ENCODE measurements at places on chromosomes 2 and 18.

- no peak for DNase-seq
These were observed 147.6 kb upstream of the COPS8 start for GRCh38 chr2:236938126-236938525.

GRCh38 chr18:4353853-4354418 lies 101.2 kb downstream of the DLGAP1 start:
- DNase-seq = no peak

- DNase-seq = no peak
These were observed 12.6 kb upstream of the NCK2 start for GRCh38 chr2:105732101-105732500.

- DNase-seq = no peak
These were observed 6.3 kb downstream of the BOK start for GRCh38 chr2:241564596-241565410.

DNA sequence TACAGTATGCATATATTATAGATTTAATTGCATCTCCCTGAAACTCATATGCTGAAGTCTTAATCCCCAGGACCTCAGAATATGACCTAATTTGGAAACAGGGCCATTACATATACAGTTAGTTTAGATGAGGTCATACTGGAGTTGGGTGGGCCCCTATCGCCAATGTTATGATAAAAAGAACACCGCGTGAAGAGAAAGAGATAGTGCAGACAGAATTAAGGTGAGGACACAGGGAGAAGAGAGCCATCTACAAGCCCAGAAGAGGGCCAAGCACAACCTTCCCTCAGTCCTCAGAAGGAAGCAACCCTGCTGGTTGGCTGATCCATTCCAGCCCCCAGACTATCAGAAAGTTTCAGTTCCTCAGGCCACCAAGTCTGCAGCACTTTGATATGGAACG lies 311.9 kb upstream of the RAB6C start:
- DNase-seq = no peak

DNA sequence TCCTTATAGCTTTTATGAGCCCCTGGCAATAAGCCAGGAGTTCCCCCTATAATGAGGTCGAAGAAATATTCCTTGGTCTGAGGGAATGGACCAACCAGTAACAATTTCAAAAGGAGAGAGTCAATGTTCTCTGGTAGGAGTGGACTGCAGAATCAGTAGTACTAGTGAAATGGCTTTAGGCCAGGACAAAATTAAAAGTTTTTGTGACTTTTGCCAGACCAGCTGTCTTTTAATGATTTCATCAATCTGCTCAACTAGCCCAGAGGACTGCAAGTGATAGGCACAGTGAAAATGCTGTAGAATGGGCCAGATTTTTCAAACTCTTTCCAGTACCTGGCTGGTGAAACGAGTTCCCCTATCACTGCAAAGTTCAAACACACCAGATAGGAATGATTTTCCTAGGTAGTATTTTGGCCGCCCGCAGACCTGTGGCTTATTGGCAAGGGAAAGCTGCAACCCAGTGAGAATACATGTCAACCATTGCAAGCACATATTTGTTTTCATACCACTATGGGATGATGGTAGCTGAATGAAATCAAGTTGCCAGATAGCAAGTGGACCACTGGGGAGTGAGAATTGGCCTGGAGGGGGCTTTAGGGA lies 45.5 kb downstream of the CERS6 start:
- DNase-seq = no peak

DNA sequence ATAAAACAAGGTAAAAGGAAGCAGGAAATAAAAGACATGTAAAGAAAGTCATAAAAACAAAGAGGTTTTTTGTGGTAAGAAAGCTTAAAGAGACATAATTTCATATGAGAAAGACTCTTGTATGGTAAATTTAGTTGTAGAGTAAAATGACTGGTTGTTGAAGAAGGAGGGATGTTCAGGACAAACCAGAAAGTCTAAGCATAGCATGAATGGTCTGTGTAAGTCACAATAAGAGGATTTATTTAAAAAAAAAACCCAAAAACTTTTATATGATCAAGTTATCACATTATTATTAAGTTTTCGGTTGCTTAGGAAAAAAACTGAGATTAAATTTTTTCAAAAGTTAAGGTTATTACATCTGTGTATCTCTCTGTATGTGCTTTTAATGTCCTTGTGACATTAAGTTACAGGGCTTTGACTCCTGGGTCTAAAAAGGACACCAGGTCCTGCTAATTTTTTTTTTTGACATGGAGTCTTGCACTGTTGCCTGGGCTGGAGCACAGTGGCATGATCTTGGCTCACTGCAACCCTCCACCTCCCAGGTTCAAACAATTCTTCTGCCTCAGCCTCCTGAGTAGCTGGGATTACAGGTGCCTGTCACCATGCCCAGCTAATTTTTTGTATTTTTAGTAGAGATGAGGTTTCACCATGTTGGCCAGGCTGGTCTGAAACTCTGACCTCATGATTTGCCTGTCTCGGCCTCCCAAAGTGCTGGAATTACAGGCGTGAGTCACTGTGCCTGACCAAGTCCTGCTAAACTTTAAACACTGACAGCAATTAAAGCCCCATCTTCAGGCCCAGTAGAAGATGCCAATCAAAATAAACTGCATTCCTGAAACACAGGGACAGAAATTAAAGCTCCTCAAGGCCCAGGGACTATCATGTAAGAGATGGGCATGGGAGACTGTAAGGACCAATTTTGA lies 14.2 kb upstream of the OXER1 start:
- DNase-seq = no peak

DNA sequence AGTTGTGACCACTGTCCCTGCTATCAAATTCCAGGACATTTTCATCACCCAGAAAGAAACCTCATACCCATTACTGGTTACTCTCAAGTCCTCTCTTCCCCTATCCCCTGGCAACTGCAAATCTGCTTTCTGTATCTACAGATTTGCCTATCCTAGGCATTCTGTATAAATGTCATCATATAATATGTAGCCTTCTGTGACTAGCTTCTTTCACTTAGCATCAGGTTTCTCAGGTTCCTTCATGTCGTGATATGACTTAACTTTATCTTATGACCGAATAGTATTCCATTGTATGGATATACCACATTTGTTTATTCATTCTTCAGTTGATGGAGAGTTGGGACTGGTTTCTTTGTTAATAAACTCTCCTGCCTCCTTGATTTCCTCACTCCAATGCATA lies 60.5 kb downstream of the PMAIP1 start:
- no peak for DNase-seq

GRCh38 chr2:240323601-240324291 lies 111.7 kb upstream of the GPC1 start:
- no peak for DNase-seq

- no peak for DNase-seq
These were observed 104.9 kb downstream of the TRIB2 start for GRCh38 chr2:12821656-12822055.

DNA sequence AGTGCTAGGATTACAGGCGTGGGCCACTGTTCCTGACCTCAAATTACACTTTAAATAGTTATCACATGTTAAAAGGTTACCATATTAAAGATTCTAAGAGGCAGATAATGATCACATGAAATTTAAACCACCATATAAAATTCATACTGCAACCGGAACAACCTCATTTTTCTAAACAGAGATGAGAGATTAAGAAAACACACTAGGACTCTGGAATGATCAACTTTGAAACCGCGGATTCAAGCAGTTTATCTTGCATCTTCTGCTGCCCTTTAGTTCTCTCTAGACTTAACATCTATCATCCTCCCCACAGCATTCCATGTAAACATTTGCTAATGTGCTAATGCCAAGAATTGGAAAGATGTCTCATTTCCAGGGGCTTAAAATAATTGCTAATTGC lies 115.8 kb downstream of the PIGN start:
- DNase-seq = no peak

DNA sequence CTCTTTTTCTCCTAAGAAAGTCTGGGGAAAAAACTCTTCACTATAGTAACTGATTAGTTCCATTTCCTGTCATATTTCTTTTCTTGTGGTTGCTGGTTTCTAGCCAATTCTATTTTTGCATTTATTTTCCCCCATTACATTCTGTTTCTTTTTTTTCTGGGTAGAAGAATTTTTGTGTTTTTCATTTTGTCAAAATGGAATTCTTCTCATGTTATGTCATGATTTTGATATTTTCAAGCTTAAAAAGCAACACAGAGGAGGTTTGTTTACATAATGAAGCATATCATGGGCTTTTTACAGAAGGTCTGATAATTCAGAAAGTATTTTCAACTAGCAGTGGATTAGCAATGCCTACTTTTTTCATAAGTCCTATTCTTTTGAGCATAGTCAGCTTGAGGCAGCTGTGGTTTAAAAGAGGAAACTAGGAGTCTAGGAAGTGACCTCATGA lies 102.0 kb downstream of the MAP2 start:
- DNase-seq = no peak

- DNase-seq = no peak
These were observed 183.1 kb upstream of the SH3BP4 start for GRCh38 chr2:234768608-234769196.

DNA sequence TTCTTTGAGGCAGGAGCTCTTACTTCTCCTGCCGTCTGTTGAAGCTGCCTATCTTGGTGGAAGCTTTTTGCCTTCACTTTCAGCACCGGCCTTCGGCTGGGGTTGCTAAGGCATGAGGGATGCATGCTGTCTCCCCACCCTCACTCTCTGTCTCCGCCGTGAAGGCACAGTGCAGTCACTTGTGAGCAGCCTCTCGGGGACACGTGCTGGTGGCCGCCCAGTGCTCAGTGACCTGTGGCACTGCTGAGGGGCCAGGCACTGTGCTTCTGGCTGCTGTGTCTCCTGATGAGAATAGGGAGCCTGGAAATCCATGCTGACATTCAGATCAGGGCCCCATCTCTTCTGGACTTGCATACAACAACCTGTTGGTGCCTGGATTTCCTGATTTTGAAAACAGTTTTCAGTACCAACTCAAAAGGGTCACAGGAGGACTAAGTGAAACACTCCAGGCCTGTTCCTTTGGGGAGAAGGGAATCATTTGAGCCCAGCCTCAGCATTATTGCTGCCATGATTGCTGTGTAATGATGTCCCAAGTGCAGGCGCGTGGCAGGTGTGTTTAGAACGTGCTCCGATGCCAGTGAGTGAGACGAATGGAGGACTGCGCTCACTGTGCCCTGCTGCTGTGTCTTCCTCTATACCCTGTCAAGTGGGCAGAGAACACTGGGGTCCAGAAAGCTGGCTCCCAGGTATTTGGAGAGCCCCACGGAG lies 218.1 kb downstream of the SEPTIN10 start:
- DNase-seq = no peak

- no peak for DNase-seq
These were observed 18.0 kb downstream of the GPR35 start for GRCh38 chr2:240643093-240643810.

DNA sequence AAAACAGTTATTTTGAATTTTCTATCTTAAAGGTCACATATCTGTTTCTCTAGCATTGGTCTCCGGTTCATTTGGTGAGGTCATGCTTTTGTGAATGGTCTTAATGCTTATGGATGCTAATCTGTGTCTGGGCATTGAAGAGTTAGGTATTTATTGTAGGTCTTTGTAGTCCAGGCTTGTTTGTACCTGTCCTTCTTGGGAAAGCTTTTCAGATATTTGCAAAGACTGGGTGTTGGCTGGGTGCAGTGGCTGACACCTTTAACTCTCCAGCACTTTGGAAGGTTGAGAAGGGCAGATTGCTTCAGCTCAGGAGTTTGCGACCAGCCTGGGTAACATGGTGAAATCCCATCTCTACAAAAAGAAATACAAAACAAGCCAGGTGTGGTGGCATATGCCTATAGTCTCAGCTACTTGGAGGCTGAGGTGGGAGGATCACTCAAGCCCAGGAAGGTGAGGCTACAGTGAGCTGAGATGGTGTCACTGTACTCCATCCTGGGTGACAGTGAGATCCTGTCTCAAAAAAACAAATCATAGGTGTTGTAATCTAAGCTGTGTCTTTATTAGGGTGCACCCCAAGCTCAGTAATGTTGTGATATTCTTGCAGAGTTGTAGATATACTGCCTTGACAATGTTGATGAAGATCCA lies 82.3 kb downstream of the FAM117B start:
- no peak for DNase-seq

- no peak for DNase-seq
These were observed 49.0 kb upstream of the SP3 start for GRCh38 chr2:174014011-174014698.

DNA sequence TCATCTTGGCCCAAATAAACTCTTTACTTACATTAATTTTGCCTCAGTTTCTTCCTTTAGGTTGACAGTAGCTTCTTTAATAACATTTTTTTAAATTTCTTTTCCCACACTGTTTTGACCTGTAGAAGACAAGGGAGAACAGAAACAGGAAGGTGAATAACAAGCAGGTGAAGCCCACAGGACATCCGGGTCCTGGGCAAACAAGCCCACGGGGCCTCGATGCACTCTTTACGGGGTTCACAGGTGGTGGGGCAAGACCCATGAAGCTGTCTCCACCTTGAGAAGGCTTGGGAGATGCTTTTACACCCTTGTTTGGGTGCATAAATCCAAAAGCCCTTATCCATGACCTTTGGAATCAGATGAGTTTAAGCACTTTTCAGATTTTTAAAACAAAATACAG lies 301.0 kb upstream of the MGAT5 start:
- DNase-seq = no peak

DNA sequence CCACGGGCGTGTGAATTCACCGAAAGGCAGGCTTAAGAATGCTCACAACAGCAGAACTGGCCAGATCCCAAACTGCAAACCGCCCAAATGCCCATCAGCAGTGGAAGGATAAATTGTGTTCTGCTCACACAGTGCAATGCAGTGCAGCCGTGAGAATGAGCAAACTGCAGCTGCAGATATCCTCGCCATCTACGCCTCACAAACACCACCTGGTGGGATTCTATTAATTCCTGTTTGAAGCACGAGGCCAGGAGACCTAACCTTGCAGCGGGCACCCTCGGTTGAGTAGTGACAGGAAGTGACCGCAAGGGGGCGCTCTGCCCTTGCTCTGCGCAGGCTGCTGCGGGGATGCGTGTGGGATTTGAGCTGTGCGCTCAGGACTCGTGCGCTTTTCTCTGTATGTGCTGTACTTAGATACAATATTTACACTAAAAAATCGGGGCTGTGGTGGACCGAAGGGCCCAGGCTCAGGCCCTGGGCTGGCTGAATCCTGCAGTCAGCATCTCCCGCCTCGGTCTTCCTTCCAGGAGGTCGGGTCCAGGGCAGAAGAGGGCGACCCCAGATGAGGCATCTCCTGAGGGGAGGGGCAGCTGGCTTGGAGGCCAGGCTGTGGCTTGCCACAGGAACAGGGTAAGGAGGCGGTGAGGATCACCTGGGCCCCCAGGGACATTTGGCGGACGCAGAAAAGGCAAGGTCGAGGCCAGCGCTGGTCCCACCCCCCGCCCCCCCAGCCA lies 19.8 kb upstream of the PDIA6 start:
- peak; percentile 85 for DNase-seq

- DNase-seq = no peak
These were observed 82.1 kb downstream of the HS1BP3 start for GRCh38 chr2:20568501-20569463.

All from CD4-positive, alpha-beta T cell treated with Interleukin-6 for 4 hours (primary cell).